IPS-NIHi11 (cell line): ENCODE measurements at places on chromosomes 6 and 20.
A peak's percentile ranks its signal among the peaks of the same experiment; 100 is the strongest.

DNA sequence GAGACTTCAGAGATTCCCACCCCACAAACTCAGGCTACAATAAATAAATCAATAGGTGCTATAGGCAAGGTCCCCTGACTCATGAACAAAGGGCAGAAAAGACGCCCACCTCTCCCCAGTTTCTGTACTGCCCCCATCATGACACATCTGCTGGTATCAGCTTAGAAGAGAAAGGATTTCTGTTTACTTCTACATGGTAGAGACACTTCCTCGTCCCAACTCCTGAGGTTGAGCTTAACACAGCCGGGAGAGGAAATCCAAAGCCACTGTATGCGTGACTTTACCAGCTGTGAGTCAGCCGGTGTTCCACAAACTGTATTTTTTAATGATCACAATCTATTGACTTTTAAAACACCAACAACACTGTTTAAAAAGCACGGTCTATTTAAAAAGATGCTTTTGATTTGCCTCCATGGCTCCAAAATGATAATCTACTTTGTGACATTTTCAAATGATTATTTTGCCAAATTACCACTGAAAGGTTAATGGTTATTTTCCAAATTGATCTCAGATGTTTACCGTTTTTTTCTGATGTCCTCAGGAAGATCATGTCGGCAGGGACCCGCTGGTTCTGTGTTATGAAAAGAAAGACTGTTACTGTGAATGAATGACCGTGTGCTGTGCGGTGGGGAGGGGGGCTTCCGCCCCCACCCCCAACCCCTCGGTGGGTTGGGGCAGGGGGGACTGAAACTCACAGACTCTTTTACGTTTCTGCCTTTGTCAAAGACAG, 72.5 kb downstream of the ATP9A start:
- peak; percentile 36 for DNase-seq

DNA sequence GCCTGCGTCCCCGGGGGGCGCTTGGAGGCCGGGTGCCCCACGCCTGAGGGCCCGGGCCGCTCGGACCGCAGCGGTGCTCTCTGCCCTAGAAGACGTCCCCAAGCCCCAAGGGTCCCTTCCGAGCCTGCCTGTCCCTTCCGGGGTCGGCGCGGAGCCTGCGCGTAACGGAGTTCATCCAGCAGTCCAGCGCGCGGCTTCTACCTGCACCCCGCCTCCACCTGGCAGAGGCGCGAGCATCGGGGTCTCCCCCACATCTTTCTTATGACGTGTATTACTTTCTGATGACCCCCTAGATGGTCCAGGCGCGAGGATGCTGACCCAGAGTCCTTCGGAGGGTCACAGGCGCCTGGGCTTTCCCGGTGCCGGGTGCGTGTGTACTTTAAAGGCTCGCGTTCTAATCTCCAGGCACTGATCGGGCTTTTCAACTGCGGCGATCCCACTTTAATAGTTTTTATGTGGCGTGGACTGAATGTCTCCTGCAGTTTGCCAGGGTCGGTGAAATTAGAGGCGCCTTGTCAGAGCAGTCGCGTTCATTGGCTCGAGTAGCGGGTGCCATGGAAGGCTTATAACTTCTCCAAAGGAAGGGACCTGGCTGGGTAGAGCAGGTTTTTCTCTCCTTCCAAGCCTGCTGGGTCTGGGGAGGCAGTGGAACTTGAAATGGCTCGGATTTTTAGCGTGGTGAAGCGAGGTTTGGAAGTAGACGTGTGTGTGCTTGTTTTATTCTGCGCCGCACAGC, 912 bp downstream of the EYA4 start:
- peak; percentile 21 for DNase-seq

DNA sequence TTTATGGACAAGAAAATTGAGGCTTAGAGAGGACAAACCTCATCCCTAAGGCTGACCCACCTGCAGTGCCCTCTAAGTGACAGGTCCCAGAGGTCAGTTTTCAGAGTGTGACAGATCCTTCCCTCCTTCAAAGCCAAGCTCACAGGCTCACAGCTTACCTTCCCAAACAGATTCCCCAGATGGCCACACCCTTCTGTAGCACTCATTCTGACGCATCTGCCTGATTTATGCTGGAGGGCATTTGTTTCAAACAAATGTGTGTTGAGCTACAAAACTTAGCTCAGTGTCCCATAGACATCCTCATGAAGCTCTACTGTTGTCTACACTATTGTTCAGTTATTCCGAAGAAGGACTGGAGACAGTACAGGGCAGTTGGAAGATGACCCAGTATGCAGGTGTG, 60.6 kb upstream of the RIN2 start:
- DNase-seq: no peak

DNA sequence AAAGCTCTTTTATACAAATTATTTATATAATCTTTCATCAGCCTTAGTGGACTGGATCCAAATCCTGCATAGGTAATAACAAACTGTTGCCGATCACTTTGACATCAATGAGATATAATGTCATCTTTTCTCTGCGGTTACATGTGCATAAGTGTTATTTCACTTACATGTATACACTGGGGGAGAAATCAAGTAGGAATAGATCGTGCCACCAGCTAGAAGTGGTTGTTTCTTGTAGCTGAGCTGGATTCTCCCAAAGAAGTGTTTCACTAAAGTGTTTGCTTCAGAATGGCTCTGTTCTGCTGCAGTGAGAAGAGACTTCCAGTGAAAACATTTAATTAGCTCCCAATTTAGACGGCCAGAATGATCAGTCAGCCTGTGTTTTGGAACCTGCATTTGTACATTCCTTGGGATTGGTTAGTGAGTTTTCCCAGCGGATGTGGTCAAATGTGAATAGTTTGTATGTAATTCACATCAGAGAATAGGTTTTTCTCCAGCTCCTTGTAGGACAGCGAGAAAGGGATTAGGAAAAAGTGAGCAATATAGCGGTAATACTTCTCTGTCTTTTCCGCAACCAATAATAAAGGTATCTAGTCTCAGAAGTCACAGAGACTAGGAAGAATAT, 163.1 kb upstream of the CCN2 start:
- DNase-seq: no peak

GRCh38 chr6:167668019-167668753, 158.5 kb upstream of the AFDN start:
- DNase-seq: no peak

- DNase-seq: peak; percentile 58
Measured at GRCh38 chr6:168272415-168273325, 46.9 kb downstream of the DACT2 start.

GRCh38 chr20:58895448-58896180, 43.1 kb downstream of the GNAS start:
- DNase-seq: no peak

- DNase-seq: no peak
Measured at GRCh38 chr6:45052325-45052724, 275.8 kb upstream of the RUNX2 start.

- DNase-seq: no peak
Measured at GRCh38 chr6:22029171-22029570, 267.7 kb downstream of the PRL start.

GRCh38 chr6:42960243-42961019, at the start of gene GNMT:
Gene GNMT, plus strand, starts transcription at chr6:42960754. Its CDS starts 14 bp downstream, at chr6:42960768.
- DNase-seq: peak; percentile 93

DNA sequence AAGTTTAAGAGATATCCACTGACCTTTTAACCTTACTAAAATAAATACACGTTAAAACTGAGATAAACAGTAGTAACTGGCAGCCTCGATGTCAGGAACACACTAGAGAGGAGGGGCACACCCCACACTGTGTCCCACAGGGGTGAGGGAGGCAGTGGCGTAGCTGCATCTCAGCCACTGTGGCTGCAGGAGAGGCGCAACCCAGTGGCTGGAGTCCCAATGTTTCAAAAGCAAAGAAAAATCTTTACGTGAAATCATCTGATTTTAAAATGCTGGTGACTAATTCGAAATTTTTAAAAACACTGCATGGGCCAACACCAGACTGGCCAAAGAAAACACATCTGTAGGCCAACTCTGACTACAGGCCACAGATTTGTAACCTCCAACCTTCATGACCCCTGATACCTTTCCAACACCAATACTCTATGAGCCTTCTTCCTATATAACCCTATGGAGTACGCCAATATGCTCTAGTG, 54.7 kb downstream of the TRAM2 start:
- no peak for DNase-seq

GRCh38 chr6:107655245-107655644, 165.3 kb downstream of the SOBP start:
- peak; percentile 61 for DNase-seq

- no peak for DNase-seq
Measured at GRCh38 chr6:54920628-54921027, 74.1 kb downstream of the FAM83B start.

DNA sequence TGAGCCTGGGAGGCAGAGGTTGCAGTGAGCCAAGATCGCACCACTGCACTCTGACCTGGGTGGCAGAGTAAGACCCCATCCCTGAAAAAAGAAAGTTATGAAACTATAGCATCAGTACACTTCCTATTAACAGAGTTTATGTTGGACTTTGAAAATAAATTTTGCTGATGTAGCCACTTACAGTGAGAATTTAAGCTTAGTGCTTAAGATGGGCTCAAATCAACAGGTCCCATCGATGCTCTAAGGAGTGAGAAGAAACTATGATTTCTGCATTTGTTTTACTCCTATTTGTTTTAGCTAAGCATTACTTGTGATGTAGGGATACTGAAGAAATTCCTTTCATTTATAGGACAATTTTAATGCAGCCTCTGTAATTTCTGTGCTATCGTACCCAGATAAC, 93.3 kb upstream of the CLDN20 start:
- DNase-seq: no peak
